ENCODE measurements at places on chromosomes 11 and 22.

DNA sequence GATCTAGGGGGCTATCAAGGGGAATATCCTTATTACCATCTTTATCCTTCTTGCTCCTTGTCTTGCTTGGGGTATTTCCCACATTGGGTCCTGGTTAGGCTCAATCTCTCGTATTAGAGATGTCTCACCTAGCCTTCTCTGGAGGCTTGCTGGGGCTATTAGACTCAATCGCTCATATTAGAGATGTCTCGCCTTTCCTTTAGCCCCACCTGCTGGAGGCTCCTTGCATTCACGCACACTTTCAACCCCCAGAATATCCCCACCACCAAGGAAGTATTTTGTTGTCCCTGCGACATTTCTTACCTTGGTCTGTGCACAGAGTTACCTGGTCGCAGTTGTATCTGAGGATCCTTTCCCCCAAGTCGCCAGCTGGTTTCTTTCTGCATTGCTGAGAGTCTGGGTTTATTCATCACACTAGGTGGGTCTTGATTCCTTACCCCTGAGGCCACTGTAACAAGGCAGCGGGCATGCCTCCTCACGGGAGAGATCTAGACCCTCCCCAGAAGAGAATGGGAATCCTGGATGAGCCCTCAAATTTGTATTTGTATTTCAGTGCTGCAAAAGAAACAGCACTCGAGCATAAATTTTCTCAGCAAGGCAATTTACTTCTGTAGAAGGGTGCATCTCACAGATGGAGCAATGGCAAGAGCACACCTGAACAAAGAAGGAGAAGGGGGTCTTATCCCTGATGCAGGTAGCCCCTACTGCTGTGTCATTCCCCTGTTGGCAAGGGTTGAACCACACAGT, 15.9 kb upstream of the HYLS1 start:
- DNase-seq, result peak; percentile 13

DNA sequence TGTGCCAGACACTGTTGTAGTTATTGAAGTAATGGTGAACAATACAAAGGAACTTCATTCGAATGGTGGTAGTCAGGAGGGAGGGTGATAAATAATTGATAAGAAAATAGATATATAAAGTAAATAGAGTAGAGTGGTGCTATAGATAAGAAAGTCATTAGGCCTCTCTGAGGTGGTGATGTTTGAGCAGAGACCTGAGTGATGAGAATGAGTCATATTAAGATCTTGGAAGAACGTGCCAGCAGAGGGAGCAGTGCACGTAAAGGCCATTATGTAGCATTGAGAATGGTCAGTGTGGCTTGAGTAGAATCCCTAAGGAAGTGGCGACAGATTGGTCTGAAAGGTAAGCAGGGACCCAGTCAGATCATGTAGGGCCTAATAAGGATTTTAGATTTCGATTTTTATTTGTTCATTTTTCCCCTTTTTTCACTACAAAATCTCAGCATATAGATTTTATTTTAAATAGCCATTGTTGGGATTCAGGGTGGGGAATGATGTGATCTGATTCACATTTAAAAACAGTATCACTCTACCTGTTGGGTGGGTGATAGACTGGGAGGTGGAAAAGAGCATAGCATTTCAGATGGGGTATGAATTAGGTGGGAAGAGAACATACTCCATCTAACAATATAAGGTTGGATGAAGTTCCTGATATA, 44.7 kb downstream of the CCDC90B start:
- peak; percentile 60 for DNase-seq

GRCh38 chr11:112156153-112156955, 7.5 kb downstream of the IL18 start:
- no peak for DNase-seq

- DNase-seq, result no peak
These were observed 82.3 kb downstream of the USP35 start for GRCh38 chr11:78270971-78271370.

- no peak for DNase-seq
These were observed 1593.1 kb upstream of the TENM4 start for GRCh38 chr11:81033779-81034540.

Measured in RWPE1 (cell line).